AG09309 (cell line): ENCODE measurements at places on chromosomes 2 and 18.

GRCh38 chr2:21804151-21804550 is 680.4 kb downstream of the TDRD15 start:
- DNase-seq: no peak

DNA sequence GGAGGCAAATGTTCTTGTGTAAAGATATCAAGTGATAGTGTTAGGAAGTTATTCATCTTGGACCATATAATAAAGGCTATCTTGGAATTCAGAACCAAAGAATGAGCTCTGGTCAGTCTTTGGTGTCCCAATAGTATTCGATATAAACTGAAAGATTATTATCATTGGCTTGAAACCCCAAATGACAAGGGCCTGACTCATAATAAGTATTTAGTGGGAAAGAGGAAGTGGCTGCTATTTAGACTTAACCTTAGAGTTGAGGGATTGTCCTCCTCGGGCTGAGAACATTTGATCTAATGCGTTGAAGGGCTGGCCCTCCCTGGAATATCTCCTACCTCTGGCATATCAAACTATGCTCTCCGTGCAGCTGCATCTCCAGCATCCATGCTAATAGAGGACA is 67.5 kb downstream of the CDH20 start:
- peak; percentile 29 for DNase-seq

- no peak for DNase-seq
These were observed 857 bp downstream of the DYM start for GRCh38 chr18:49459404-49460171.

DNA sequence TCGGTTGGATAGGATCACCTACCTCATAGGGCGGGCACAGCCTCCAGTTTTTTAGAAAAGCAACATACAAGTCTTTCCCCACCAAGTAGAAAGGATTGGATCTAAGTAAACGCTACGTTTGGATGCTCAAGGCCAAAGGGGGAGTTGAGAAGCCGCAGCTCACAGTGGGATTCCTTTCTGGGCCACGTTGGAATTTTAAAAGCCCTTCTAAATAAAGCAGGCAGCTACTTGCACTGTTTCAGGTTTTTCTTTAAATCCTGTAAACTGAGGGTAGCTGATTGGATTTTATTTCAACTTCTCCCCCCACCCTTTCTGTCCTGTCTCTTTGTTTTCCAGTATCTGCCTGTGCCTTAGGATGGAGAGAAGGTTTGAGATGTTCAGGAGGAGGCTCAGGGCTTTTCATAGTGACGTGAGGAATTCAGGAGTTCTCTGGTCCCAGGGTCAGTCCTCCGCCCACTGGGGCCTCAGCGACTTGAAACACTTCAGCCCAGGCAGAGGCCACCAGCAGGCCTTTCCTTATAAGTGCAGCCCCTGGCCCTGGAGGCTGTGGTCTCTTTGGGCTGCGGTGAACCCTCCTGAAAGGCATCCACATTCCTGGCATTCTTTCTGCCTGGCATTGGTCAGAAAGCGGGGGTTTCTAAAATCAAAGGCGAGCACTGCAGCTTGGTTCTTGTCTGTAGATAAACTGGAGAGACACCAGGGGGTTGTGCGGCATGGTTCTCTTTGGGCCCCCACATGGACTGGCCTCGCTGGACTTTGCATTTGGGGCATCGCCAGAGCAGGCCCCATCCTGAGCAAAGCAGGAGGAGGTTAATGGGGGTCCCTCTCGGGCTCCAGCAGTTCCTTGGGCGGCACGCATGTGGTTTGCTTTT is 44.5 kb downstream of the SH3BP4 start:
- peak; percentile 25 for DNase-seq

GRCh38 chr2:9071032-9071431 is 67.5 kb upstream of the MBOAT2 start:
- no peak for DNase-seq

DNA sequence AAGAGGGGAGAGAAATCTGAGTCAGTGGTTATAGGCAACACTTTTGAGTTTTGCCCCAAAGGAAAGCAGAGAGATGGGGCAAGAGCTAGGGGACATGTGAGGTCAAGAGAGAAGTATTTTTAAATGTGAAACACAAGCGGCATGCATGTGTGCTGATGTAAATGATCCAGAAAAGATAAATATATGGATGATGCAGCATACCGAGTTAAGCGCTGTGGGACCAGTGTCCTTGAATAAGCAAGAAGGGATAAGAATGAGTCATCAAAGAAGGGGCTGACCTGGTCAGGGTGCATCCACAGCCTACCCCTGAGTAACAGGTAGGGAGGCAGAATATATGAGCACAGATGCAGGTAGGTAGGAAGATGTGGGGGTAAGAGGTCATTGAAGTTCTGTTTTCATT is 180.9 kb downstream of the TRABD2A start:
- DNase-seq: no peak

DNA sequence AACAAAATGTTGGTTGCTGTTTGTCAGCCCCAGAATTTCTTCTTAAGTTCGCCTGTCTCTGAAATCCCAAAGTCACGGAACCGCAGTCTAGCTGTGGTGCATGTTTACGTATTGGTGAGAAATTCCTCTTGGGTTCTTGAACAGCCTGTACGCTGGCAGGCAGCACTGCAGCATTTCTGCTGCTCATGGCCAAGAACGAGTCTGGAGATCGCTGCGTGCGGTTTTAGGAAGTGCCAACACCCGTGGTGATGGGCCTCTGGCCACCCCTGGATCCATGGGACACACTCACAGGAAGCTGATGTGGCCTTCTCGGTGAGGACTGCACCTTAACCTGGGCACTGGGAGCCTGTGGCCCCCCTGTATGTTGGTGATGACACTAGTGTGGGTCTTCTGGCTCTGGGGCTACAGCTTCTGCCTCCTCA is 23.7 kb downstream of the ASB1 start:
- no peak for DNase-seq

DNA sequence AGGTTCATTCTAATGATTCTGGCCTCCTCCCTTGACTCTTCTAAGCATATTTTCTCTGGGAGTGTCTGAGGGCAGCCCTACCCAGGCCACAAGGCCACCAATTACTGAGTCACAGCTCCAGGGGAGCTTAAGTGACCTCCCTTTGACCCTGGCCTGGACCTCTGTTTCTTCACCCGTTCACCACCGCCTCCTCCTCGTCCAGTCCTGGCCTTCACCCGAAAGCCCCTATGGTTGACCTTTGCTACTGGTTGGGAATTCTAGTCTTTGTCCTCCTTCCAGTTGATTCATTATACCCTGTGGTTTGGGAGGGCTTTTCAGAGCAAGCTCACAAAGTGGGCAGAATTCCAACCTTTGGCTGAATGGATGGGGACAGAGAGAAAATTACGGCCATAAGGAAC is 72.6 kb downstream of the NRP2 start:
- DNase-seq: no peak

GRCh38 chr2:211331736-211332135 is 775.3 kb downstream of the CPS1 start:
- DNase-seq: no peak

DNA sequence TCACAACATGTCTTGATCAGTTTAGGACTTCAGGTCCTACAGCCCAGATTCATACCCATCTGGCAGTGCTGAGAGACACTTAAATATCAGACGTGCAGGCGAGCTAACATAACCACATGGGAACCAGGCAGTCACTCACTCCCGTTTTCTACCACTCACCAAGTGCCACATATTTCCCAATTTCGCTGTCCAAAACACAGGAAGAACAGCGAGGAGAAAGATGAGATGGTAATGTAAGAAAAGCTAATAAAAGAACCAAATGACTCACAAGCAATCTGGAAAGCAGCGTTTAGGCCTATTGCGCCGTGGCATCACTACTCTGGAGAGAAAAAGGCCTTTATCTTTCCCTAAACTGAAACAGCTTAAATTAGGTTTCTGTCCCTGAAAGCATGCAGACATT is 647.8 kb upstream of the SLC39A10 start:
- no peak for DNase-seq

- DNase-seq: no peak
These were observed 10.6 kb upstream of the WIPF1 start for GRCh38 chr2:174607989-174608865.

- DNase-seq: no peak
These were observed 19.2 kb upstream of the ASXL2 start for GRCh38 chr2:25897506-25897905.

GRCh38 chr18:48493434-48494230 is 45.2 kb upstream of the CTIF start:
- DNase-seq: no peak

DNA sequence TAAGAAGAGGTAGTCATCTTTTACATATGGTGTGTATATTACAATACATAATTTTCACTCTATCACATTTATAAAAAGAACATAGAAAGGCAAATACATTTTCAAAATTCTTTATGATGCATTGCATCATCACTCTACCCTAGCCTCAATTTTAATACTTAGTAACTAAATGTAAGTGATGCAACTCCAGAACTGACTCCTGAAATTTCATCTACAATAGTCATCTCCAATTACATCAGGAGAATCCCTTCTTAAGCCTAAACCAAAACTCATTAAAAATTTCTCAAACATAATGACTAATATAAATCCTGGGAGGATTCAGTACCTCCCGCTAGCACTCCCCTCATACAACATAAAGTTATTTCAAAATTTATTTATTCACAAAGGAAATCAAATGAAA is 15.9 kb downstream of the TMX3 start:
- peak; percentile 76 for DNase-seq

GRCh38 chr2:82656420-82656819 is 1802.7 kb downstream of the SUCLG1 start:
- DNase-seq: no peak

DNA sequence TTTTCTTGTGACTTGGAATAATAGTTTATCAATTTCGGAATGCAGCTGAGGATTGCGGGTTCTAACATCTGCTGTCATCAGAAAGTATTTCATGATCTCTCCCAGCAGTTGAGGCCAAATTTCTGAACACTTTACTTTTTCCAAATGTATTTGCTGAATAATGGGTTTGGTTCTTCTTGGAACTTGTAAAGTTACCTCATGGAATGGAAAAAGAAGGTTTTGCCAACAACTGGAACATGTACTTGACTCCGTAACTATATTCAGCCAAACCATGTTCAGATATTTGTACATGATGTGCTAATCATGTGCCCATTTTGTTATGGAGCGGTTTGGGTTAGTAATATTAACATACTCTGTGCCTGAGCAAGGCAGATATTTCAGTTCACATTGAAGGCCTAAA is 119.6 kb downstream of the LCLAT1 start:
- DNase-seq: peak; percentile 13

DNA sequence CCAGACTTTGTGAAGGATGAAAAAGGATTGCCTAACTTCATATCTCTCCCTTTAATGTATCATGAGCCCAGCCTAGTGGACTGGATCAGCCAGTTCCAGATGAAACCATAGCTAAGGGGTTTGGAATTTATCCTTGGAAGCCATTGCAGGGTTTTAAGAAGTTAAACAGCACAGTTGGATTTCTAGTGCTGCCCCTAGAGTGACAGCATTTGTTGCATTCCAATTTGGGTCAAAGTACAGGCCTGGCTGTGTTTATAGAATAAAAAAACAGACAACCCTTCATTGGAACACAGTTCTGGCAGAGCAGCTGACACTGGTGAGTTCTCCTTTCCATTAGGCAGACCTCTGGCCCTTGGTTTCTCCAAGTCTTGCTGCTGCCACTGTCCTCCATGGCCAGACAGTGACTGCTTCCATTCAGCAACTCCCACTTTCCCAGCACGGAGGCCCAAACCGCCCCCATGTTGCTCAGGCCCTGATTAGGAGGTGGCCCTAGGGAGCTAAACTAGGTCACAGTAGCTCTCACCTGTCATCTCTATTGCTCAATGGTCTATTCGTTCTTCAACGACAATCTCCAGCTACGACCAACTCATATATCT is 8.0 kb downstream of the GPR39 start:
- DNase-seq: no peak

DNA sequence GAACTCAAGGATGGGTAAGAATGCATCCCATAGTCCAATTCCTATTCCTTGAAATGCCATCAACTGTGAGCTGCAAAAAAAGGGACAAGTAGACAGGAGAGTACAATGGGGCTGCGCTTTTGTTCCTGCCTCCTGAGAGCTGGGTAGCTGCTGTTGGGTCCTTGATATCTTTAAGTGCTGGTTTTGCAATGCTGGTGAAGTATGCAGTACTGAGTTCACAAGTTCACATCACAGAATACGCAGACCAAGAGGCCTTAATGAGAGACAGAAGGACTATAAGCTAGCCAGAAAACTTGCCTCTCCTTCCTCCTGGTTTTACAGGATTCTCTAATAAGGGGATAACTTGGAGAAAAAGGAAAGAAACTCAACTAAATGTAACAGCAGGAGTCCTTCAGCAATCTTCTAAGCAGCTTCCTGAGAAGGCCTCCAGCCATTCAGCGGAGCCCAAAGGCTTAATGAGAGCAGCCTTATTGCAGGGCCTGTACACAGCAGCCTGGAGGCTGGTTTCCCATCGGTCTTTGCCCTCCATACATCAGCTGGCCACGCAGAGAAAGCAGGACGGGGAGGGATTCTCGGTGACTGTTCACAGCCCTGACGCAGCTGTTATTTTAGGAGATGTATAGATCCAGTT is 293.1 kb downstream of the CDCA7 start:
- peak; percentile 68 for DNase-seq

DNA sequence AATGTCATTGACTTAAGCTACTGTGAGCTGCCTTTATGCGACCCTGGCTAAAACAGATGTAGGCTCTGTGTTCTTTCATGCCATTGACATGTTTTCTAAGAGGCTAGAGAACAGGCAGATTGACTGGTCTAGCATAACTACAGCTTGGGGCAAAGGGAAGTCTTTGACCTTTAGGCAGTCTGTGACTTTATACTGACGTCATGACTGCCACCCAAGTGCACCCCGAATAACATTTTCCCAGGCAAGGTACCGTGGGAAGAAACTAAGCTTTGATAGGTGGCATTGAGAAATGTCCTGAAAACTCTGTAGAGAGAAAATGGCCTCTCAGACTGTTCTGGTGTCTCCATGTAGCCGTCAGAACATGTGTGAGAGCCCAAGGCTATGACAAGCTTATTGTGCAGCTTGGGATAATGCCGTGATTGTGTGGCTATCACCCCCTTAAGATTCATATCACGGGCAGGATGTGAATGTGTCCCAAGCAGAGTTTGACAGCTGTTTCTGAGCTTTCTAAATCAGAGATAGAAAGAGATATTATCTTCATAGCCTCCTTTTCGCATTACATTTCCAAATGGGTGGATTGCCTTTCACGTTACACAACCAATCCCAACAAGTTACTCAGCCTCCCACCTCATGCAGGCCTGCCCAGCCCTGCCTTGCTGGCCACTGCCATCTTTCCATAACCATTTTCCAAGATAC is 672.2 kb upstream of the ACVR2A start:
- DNase-seq: no peak

DNA sequence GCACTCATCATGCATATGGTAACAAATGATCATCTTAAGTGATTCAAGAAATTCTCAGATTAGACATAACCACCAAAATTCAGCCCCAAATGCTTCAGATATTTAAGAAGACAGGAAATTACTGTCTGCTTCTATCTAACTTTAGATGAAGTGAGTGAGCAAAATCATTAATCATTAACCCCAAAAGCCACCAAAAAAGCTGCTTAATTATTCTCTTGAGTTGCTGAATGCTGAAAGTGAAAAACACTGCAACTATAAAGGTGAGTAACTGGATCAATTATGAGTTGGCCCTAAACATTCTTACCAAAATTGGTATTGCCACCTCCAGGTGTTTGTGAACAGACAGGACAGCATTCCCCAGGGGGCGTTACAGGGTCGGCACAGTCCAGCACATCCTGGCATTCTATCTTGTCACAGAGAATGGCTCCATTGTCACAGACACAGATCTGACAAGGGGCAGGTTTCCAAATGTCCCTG is 69.6 kb downstream of the COL5A2 start:
- DNase-seq: no peak

GRCh38 chr2:86498468-86499260 is 57.5 kb downstream of the KDM3A start:
- DNase-seq: no peak
